ENCODE measurements at places on chromosomes 6 and 20.

- DNase-seq, result no peak
Observed at GRCh38 chr20:33296206-33296605, 13.2 kb downstream of the BPIFB1 start.

DNA sequence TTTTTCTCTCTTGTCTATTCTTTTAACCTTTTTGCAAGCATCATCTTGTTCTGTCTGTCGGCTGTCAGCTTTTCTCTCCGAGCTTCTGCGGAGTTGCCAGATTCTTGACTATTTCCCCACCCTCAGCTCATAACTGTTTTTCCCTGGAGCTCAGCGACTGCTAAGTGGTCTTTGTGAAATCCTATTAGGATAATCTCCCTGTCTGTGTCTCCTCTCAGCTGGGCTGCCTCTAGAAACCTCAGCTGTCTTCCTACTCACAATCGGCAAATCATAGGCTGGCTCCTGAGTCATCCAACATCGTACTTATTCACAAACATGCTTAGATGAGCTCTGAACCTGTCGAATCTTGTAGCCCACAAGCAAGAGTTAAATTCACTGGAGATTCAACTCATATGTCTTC lies 332.3 kb downstream of the PTPRT start:
- DNase-seq, result no peak

GRCh38 chr6:144929262-144929661 lies 644.1 kb downstream of the UTRN start:
- DNase-seq, result no peak

DNA sequence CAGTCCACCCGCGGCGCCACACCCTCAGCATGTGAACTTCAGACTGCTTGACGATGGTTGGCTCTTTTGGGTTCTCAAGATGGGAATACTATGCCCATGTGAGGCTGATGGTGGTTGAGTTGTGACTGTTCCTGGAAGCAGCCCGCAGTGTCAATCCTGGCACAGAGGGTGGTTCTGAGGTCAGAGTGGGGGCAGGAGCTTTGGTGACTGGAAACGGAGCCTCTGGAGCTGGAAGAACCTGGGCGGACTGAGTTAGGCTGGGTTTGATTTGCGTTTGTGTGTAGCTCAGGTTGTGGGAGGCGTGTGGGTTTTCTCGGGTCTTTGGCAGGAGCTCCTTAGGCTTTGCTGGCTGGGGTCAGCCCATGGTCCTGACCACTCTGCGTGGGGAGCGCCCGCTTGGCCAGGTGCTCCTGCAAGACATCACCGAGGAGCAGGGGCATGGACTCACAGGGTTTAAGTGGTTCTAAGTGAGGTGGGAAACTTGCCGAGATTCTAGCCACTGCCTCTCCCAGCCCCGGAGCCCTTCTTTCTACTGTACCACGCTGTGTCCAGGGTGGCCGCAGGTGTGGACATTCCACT lies 37.3 kb upstream of the SLC22A1 start:
- no peak for DNase-seq

DNA sequence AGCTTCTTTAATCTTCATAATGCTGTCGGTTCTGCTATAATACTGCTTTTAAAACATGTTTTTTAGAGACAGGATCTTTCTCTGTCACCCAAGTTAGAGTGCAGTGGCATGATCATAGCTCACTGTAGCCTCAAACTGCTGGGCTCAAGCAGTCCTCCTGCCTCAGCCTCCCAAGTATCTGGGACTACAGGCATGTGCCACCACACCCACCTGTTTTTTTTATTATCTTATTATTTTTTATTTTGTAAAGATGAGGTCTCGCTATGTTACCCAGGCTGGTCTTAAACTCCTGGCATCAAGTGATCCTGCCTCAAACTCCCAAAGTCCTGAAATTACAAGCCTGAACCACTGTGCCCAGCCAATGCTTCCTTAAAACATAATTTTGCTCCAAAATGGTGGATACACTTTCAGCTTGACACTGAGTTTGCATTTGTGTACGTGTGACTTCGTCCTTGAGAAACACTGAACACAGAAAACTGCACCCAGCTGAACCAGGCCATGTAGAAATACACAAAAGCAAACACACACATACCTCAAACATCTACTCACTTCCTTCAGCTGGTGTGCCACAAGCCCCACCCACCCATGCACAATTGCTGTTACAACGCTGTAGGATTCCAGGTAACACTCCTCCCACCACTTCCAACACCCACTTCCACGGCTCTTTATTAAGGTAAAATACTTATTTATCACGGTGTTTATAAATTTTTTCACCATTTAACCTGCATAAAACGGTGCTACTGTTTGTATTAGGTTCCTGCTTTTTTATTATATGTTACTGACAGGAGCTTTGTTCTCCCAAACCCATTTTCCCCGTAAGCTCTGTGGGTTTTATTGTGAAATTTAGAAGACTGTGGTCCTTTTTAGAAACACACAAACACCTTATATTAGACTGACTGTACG lies 109.1 kb downstream of the TSHZ2 start:
- no peak for DNase-seq

GRCh38 chr20:32841174-32841573 lies 17.5 kb upstream of the EFCAB8 start:
- DNase-seq, result no peak

DNA sequence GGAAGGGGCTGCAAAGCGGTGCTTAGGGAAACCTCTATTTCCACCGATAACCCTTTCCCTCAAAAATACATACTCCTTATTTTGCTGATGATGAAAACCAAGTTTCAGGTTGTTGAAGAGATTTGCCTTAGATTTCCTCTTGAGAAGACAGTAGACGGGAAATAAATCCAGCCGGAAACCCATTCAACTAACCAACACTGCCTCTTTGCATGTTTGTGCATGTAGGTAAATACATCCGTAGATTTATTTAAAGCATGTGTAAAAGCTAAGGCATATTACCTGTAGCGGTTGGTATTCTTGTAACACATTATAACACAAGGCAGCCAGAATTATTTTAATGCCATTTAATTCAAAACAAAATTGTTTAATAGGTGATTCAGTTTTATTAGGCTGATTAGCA lies 136.3 kb upstream of the SLC22A23 start:
- DNase-seq, result no peak

- no peak for DNase-seq
Observed at GRCh38 chr6:42509256-42509655, 54.6 kb upstream of the UBR2 start.

- no peak for DNase-seq
Observed at GRCh38 chr20:45163083-45163803, 11.5 kb upstream of the PI3 start.

DNA sequence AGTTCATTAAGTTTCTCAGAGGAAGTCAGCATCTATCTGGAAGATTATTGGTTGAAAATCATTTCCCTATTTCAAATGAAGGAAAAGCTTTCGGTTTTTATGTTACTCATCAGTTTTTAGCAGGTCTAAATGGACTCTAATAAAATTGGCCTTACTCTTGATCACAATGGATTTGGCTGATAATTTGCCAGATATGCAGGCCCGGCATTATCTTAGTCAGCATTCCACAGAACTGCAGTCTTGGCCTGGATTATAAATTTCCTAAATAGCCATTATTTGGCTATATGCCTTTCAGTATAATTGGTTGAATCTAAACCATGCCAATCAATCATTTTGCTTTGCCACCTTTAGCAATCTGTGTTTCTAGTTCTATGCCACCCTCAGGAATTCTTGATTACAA lies 91.7 kb upstream of the KCNQ5 start:
- DNase-seq, result no peak

- no peak for DNase-seq
Observed at GRCh38 chr20:38863024-38863851, 57.7 kb downstream of the PPP1R16B start.

- no peak for DNase-seq
Observed at GRCh38 chr6:14824484-14825275, 421.2 kb upstream of the JARID2 start.

GRCh38 chr6:29557320-29557719 lies 2.2 kb downstream of the UBD start:
- no peak for DNase-seq

GRCh38 chr20:4490606-4491280 lies 231.0 kb upstream of the PRND start:
- no peak for DNase-seq

GRCh38 chr6:116280933-116281316 lies 1.2 kb upstream of the TSPYL1 start:
- DNase-seq, result no peak

GRCh38 chr20:641516-641875 lies 11.5 kb downstream of the SRXN1 start:
- no peak for DNase-seq

DNA sequence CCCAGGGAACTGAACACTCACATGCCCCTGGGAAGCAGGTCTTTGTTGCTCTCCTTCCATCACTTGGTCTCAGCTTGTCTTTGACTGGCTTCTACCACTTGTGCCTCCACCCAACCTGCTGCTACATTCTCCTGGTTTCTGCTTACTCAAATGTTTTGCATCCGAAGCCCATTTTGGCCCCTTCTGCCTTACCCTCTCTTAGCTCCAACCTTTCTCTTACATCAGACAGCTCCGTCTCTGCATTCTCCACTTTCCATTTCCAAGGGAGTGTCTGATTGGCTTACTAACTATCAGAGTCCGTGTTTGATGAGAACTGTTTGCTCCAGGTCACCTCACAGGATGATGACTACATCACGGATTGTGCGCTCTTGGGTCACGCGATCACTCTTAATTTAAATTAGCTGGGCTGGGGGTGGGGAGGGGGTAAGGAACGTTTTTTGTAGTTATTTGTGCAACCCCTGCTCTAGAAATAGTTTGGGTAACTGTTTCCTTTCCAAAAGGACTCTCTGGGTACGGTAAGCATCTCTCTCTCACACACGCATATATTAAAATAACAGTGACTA lies 844 bp upstream of the ABRACL start:
- DNase-seq, result no peak

- DNase-seq, result no peak
Observed at GRCh38 chr20:33561692-33562601, 72.1 kb downstream of the CBFA2T2 start.

DNA sequence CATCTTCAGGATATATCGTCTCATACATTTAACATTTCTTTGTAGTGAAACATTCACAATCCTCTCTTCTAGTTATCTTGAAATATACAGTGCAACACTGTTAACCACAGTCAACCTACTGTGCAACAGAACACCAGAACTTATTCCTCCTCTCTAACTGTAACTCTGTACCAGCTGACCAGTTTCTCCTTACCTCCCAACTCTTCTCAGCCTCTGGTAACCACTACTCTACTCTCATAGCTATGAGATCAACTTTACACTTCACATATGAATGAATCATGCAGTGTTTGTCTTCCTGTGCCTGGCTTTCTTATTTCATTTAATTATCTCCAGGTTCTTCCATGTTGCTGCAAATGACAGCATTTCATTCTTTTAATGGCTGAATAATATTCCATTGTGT lies 337.6 kb downstream of the BTBD9 start:
- no peak for DNase-seq

- DNase-seq, result no peak
Observed at GRCh38 chr6:49826743-49827406, 39.5 kb downstream of the CRISP1 start.

DNA sequence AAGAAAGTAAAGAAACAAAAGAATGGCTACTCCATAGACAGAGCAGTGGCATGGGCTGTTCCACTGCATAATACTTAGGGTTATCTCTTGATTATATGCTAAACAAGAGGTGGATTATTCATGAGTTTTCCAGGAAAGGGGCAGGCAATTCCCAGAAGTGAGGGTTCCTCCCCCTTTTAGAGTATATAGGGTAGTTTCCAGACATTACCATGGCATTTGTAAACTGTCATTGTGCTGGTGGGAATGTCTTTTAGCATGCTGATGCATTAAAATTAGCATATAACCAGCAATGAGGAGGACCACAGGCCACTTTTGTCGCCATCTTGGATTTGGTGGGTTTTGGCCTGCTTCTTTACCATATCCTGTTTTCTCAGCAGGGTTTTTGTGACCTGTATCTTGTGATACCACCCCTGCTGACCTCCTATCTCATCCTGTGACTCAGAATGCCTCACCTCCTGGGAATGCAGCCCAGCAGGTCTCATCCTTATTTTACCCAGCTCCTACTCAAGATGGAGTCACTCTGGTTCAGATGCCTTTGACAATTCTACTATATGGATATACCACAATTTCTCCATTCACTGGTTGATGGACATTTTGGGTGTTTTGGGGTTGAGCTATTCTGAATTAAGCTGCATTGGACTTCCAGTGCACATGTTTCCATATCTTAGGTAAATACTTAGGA lies 280.6 kb downstream of the FARS2 start:
- no peak for DNase-seq

DNA sequence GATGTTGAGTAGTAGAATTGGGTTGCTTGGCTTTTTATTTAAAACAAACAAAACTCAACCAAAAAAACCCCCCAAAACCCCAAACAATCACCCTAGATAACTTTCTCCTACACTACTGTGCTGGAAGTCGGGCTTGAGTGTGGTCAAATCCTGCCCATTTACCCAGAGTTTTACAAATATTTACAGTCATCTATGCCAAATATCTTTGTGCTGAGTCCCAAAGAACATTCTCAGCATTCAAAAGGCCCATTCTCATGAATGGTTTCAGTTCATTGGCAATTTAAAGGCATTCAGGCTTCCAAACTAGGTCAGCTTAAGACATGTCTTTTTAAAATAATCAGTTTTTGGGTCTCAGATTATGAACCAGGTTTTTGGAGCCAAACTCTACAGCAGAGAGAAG lies 1.8 kb downstream of the RNF144B start:
- no peak for DNase-seq

DNA sequence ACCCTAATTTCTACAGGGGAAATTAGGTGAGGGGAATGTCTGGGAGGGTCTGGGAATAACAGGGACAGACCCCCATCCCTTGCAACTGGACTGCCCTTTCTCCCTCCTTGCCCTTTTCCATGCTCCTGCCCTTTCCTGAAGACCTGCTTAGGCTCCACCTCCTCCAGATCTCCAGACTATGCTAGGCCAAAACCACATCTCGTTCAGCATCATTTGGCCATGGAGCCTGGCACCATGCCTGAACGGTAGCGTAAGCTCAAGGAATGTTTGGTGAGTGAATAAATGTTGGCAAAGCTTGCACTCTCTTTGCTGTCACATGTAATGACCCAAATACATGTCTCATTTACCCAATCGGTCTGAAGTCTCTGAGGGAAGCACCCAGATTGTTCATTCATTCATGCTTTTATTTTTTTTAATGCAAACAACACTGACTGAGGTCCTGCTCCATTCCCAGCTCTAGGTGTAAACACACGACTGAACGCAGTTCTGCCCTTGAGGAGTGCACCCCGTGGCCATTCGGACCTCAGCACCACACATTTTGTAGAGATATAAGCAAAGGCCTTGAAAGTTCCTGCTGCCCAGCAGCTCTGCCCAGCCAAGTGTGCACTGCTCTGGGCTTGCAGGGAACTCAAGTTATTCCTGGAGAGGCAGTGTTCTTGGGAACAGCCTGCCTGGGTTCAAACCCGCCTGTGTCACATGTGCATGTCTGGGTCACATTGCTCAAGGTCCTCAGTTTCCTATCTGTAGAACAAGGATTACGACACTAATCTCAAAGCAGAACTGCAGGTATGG lies 1.1 kb upstream of the GRM4 start:
- no peak for DNase-seq
